Spleen (tissue), 13 donors: ENCODE measurements at places on chromosomes 11 and 22. TPM values are rescaled to one million over a fixed set of nuclear protein-coding genes. Genes with fewer than 3 reads are reported as not detected.

The NEFH gene
- total RNA-seq, result 1.4 TPM

The ABCC8 gene
- 1.3 TPM for total RNA-seq

GRCh38 chr22:25282671-25283561 is 63.5 kb downstream of the CRYBB2 start:
- H3K4me3 ChIP-seq, result no peak overlapping the region
- no peak for DNase-seq
- no peak overlapping the region for H3K27ac ChIP-seq

DNA sequence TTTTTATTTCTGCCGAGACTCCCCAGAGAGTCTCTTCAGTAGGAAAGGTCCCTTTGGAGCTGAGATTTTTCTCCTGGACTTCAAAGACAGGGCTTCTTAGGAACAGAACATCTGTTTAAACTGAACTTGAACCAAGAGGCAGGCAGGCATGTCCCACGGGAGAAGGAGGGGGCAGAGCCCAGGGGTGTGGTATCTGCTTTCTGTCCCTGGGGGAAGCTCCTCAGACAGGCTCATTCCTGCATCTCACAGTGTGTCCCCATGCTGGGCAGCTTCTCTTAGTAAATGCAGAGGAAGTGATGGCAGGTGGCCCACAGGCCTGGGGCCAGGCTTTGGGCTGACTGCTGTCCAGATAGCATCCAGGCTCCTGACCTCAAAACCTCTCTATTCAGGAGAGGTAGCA is 47.3 kb downstream of the TSPAN18 start:
- no peak overlapping the region for H3K27ac ChIP-seq
- H3K36me3 ChIP-seq, result no peaks in the 10 kb centered on the region
- H3K4me1 ChIP-seq, result no peaks in the 10 kb centered on the region
- peak; percentile 58 for DNase-seq

The FAM180B gene
- not detected for total RNA-seq

The SLC25A18 gene
- total RNA-seq, result 0.13 TPM

- no peaks in the 10 kb centered on the region for H3K4me1 ChIP-seq
- no peaks in the 10 kb centered on the region for H3K36me3 ChIP-seq
- H3K4me3 ChIP-seq, result no peak overlapping the region
- H3K27me3 ChIP-seq, result no peaks in the 10 kb centered on the region
- no peak overlapping the region for H3K27ac ChIP-seq
These were observed 555.8 kb downstream of the BUD13 start for GRCh38 chr11:116217006-116217405.

GRCh38 chr11:100356035-100356434 is 331.1 kb upstream of the ARHGAP42 start:
- no peak overlapping the region for H3K4me3 ChIP-seq
- H3K27ac ChIP-seq, result no peak overlapping the region
- H3K36me3 ChIP-seq, result no peaks in the 10 kb centered on the region
- no peaks in the 10 kb centered on the region for H3K27me3 ChIP-seq
- DNase-seq, result no peak

DNA sequence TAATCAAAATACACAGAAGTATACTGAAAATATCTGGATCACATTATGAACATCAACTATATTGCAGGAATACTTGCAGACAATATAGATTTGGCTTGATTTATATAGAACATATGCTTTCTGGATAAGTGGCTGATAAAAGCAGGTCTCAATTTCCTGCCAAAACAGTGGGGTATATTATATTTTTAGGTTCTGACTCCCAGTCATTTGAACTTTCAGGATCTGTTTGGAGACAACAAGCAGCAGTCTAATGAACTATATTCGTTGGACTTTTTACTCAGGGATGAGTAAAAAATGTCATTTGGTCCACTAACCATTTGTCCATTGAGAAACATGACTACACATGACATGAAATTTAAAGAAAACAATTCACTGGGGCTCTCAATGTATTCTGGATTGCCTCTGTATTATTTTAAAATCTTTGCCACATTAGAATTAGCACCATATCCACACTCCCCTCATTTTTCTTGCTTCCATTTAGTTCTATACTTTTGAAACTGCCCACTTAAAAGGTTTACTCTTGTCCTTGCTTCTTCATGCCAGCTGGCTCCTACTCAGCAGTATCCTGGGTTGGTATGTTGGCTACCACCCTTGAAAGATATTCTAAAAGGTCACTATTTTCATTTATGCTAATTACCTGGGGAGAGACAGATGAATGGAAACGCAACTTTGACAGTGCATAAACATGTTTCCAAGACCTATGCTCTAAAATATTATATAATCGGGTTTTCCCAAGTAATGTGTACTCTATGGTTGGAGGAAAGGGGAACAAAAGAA is 153.0 kb downstream of the APOL5 start:
- H3K4me1 ChIP-seq, result no peaks in the 10 kb centered on the region
- H3K27ac ChIP-seq, result no peak overlapping the region
- H3K27me3 ChIP-seq, result no peaks in the 10 kb centered on the region

The GP1BB gene
- 14.1 TPM for total RNA-seq

DNA sequence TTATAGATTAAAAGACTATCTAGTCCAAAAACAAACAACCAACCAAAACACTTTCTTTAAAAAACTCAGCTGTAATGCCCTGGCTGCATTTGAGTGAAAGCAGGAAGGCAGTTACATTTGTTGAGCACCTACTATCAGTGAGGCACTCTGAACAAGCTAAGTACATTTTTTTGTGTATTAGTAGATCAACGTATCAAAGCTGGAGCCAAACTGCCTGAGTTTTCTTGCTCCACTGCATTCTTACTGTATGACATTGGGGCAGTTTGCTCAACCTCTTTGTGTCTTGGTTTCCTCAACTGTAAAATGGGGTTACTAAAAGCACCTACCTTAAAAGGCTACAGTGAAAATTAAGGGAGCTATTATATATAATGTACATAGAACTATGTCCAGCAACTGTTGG is 22.0 kb downstream of the COA4 start:
- H3K27ac ChIP-seq, result no peak overlapping the region
- DNase-seq, result no peak
- H3K4me3 ChIP-seq, result no peak overlapping the region
- no peaks in the 10 kb centered on the region for H3K4me1 ChIP-seq
- H3K36me3 ChIP-seq, result no peaks in the 10 kb centered on the region
